ENCODE measurements at places on chromosomes 4 and X.

DNA sequence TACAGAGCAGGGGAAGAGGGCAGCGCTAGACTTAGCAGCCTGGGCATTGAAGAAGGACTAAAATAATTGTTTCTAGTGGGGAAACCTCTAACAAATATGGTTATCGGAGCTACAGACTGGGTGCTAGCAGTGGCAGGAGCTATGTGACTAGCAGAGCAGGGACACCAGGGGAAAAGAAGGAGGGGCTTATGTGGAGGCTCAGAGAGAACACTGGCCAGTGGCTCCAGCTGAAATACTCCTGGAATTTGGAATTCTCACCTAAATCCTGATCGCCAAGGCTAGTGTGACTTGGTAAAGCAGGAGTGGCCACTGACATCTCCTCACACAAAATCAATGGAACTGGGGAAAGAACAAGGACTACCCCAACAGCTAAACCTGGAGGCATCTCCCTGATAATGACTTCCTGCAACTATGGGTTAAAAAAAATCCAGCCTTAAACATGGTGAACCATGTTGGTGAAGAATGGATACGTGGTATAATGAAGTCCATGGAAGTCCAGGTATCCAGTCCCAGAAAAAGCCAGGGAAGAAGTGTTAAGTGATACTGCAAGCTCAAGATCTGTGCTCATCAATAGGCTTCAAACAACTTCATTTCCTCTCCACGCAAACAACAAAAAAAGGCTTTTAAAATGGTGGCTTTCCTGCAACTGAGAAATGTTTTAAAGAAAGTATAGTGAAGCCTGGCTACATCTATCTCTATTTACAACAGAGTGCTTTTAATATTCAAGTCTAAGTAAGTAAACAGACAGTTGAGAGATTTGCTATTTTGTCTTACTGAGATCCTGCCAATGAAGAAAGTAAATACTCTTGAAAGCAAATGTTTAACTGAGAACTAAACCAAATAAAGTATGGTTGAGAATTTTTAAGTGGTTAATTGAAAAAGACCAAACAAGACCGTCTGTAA is 1.8 kb downstream of the TAPT1 start:
- no peak for DNase-seq

DNA sequence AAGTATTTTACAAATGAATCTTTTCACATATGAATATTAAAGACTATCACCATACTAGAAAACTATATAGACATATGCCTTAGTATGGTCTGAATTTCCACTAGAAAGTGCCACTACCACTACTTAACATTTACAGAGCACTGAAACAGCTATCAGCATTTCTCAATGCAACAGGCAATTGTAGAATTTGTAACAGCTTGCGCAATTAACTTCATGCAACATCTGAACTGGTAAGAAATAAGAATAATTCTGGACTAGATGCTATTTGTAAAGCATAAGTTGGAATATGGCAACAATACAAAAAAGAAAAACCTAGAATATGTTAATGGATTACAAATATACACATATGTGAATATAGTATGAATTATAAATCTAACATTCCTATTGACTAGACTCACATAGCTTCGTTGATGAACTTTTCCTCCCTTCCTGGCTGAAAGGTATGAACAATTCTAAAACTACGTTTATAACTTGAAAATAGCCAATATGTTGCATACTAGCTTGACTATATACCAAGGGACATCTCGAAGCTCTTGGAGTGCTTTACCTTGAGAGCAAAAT is 82.0 kb downstream of the ATP8A1 start:
- DNase-seq, result no peak

DNA sequence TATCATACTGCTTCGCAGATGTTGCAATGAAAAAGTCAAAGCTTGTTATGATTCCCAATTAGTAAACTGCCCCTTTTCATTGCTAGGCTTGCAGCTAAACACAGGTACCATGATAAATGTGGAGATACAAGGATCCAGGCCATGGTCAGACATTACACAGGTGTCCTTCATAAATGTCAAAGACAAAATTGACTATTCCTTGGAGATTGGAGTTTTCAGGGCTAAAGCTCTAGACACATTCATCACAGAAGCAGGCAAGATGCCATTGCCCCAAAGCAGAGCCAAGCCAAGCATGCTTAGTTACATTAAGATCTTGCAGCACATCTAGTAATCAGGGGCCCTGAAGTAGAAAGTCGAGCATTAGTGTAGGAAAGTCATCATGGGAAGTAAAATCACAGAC is 111.3 kb upstream of the INTU start:
- no peak for DNase-seq

DNA sequence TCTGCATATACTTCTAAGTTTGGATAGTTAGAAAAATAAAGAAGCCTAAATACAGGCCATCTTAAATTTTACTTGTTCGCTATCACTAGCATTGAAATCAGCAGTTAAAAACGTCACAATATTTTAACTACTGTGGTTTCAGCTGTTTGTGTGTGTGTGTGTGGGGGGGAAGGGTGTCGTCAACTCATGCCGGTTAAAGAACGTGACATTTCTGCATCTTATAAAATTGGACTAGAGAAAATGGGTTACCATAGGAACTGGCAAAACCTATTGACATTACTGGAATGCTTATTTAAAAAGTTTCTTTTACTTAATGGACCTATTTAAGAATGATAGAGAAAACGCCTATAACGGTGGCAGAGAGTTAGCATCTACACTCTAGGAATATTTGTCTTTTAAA is 1.2 kb upstream of the CNKSR2 start:
- no peak for DNase-seq

DNA sequence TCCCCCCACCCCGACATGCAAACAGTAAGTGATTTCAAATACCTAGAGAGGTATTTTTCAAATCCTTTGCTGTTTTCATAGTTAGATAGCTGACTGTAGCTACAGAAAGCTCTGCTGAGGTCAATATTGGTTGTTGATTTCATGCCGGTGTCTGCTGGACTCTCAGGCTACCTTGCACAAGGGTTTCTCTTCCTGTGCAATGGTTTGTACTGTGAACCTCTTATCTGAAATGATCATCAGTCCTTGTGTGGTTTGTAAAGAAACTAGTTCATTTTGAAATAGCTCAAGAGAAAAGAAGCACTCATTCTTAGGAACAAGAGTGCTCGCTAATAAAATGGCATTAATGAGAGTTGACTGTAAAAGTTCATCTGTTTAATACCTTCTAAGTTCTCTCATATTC is 2.1 kb downstream of the MTM1 start:
- no peak for DNase-seq

Measured in NCI-H2081 treated with DMSO at 0.1 percent for 48 hours (cell line).